Sigmoid colon (tissue), 7 donors: ENCODE measurements at places on chromosomes 2 and 18.

GRCh38 chr2:42135381-42136312, 33.5 kb upstream of the EML4 start:
- no peak for DNase-seq

- DNase-seq = no peak
These were observed 2.7 kb downstream of the COPS9 start for GRCh38 chr2:240133401-240133800.

DNA sequence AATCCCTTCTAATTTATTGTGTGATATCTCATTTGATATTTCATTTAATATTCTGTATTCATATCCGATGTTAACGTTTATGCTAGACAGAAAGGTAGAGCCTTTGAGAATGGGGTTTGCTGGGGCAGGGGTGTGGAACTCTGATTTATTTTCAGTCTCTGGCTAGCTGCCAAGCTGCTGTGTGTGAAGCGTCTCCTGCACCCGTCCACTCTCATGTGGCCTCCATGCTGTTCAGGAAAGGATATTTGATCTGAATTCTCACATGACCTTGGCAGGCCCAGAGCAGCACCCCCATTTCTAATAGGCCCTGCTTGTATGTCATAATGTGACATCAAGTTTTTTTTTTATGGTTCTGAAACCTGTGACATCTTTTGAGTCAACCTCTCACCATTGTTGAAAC, 1.6 kb downstream of the IL1R1 start:
- DNase-seq = no peak

- DNase-seq = peak; percentile 81
These were observed 50.5 kb downstream of the MRPL35 start for GRCh38 chr2:86249579-86250391.

GRCh38 chr18:73093687-73094250, 226.0 kb upstream of the NETO1 start:
- DNase-seq = no peak

- peak; percentile 89 for DNase-seq
These were observed at the start of gene GATA6 for GRCh38 chr18:22169011-22169888. TSS of gene GATA6 (plus strand) at chr18:22169589. CDS start at chr18:22171145, 1,556 bp downstream.
